Omental fat pad (tissue), 4 donors: ENCODE measurements at places on chromosomes 2 and 18. TPM values are rescaled to one million over a fixed set of nuclear protein-coding genes. Genes with fewer than 3 reads are reported as not detected.

GRCh38 chr2:98564541-98565132, 43.7 kb downstream of the COA5 start:
- no peak for DNase-seq

Gene SIX3
- total RNA-seq: not detected

DNA sequence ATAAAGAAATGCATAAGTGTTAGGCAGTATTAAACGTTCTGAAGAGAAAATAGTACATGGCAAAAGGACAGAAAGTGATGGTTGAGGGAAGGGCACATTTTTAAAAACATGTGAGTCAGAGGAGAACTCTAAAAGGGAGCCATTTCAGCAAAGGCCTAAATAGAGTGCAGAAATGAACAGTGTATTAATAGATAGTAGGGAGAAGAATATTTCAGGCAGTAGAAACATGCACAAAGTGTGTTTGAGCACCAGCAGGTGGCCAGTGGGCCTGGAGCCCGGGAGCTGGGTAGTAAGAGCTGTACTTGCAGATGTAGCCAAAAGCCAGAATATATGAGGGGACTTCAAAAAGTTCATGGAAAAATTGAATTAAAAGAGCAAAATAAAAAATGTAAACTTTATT, 288.1 kb upstream of the FIGN start:
- no peak for DNase-seq

Gene MOCOS
- 4.3 TPM for total RNA-seq

DNA sequence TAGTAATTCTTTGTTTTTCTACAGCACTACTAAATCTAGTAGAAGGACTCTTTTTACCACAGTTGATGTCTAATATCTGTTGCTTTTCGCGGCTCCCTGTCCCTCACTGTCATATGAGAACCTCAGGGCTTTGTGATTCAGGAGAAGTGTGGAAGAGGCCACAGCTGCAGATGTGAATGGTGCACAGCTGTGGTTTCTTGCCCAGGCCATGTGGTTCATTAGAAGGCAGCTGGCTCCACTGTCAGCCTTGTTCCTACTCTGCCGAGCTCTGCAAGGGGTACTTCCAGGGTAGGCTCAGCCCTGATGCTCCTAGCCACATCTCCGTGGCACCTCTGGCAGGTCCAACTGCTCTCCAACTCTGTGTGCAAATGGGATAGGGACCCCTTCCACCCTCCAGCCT, 83.9 kb downstream of the APOB start:
- no peak for DNase-seq
